Activated CD8-positive, alpha-beta memory T cell treated with anti-CD3 and anti-CD28 coated beads, Interleukin-2, amount 10 ng/mL, durations not matched to agents 7 days and 5 days (primary cell): ENCODE measurements at places on chromosomes 12 and 14. TPM values are rescaled to one million over a fixed set of nuclear protein-coding genes. Genes with fewer than 3 reads are reported as not detected.

DNA sequence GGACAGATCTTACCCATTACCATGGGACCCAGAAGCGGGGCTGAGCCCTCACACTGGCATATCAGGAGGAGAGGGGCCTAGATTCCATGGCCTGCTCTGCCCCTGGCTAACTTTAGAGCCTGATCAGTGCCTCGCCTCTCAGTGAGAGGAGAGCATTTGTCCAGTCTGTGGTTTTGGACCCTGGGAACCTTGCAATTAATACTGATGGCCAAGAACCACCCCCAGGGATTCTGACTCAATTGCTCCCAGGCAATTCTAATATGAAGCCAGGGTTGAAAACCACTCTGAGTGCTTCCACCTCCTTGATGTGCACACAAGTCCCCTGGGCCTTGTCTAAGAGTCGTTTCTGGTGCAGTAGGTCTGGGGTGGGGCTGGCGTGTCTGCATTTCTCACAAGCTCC is 67.7 kb downstream of the CALM1 start:
- H3K36me3 ChIP-seq: no peaks in the 10 kb centered on the region
- H3K4me1 ChIP-seq: no peaks in the 10 kb centered on the region
- peaks cover 15% of the 10 kb centered on the region for H3K27me3 ChIP-seq
- no peak overlapping the region for H3K27ac ChIP-seq

GRCh38 chr14:34956931-34957330 is 25.9 kb upstream of the SRP54 start:
- peaks cover 34% of the 10 kb centered on the region for H3K36me3 ChIP-seq
- H3K4me1 ChIP-seq: no peaks in the 10 kb centered on the region

DNA sequence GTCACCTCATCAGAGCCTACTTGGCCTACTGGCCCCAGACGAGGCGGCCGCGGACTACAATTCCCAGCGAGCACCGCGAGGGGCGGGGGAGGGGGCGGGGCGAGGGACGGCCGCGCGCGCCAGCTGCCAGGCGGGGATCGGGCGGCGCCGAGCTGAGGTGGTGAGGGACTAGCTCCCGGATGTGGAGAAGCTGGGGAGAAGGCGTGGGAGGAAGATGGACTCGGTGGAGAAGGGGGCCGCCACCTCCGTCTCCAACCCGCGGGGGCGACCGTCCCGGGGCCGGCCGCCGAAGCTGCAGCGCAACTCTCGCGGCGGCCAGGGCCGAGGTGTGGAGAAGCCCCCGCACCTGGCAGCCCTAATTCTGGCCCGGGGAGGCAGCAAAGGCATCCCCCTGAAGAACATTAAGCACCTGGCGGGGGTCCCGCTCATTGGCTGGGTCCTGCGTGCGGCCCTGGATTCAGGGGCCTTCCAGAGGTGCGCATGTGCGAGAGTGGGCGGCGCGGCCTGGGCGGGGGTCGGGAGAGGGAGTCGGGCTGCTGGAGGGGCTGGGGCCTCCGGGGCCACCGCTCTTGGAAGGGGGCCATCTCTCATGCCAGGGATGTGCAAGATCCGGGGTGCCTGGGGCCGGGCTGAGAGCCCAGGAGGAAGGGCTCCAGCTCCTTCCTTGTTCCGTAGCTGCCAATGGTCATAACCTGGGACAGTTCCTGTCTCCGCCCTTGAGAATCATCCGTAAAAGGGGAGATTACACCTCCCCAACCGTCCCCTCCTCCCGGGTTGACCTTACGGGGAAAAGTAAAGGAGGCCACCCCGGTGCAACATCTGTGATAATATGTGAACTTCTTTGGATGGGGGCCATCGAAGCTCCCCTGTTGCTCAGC is at the start of gene CMAS:
CMAS (plus strand) TSS at position 129 of the 878 bp plus-strand sequence; CDS start at position 215, 86 bp downstream.
- no peaks in the 10 kb centered on the region for H3K27me3 ChIP-seq
- peak within 1 kb of the TSS; percentile 95 for H3K4me3 ChIP-seq
- peaks cover 22% of the 10 kb centered on the region for H3K36me3 ChIP-seq
- peaks cover 34% of the 10 kb centered on the region for H3K4me1 ChIP-seq
- peak; percentile 85 for DNase-seq

The ERBB3 gene
- 1.8 TPM for total RNA-seq

GRCh38 chr12:53098354-53098981 is 1.0 kb downstream of the IGFBP6 start:
- H3K27ac ChIP-seq: peak overlapping the region; percentile 80
- peak overlapping the region; percentile 72 for H3K4me3 ChIP-seq
- H3K36me3 ChIP-seq: no peaks in the 10 kb centered on the region
- peaks cover 4% of the 10 kb centered on the region for H3K27me3 ChIP-seq
- peaks cover 56% of the 10 kb centered on the region for H3K4me1 ChIP-seq

The CLEC1B gene
- not detected for total RNA-seq

DNA sequence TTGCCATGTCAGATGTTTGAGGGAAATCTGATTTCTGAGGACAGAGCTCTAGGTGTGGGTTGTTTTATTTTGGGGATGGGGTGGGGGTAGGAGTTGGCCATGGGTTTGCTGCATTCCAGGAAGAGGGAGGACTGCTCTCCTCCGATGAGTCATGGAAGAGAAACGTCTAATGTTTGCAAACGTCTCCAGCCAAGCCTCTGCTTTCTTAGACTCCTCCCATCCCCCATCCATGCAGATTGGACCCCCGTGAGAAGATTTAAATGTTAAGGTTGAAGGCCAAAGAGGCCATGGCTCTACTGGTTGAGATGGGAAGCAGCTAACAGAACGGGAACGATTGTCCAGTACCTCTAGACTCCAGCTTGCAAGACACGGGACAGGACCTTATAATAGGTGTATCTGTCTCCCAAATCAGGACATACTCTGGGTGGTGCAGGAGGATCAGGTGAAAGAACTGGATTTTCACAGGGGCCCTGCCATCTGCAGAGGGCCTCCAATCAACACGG is 11.4 kb upstream of the ATP2A2 start:
- H3K4me3 ChIP-seq: no peak overlapping the region
- H3K4me1 ChIP-seq: no peaks in the 10 kb centered on the region
- no peaks in the 10 kb centered on the region for H3K36me3 ChIP-seq
- no peak overlapping the region for H3K27ac ChIP-seq

The PPM1H gene
- total RNA-seq: 0.32 TPM

- H3K36me3 ChIP-seq: peaks cover 29% of the 10 kb centered on the region
- peaks cover 54% of the 10 kb centered on the region for H3K4me1 ChIP-seq
- no peak for DNase-seq
Measured at GRCh38 chr12:112130441-112130998, 5.2 kb downstream of the TRAFD1 start.

The C1QL4 gene
- not detected for total RNA-seq

- peaks cover 18% of the 10 kb centered on the region for H3K36me3 ChIP-seq
- H3K4me3 ChIP-seq: no peak overlapping the region
- H3K27me3 ChIP-seq: no peaks in the 10 kb centered on the region
- H3K27ac ChIP-seq: no peak overlapping the region
Measured at GRCh38 chr12:110684312-110684836, 4.5 kb downstream of the HVCN1 start.

GRCh38 chr12:26646571-26646970 is 186.4 kb downstream of the ITPR2 start:
- no peak for DNase-seq
- peaks cover 5% of the 10 kb centered on the region for H3K36me3 ChIP-seq
- no peak overlapping the region for H3K27ac ChIP-seq
- H3K4me1 ChIP-seq: no peaks in the 10 kb centered on the region
- H3K27me3 ChIP-seq: no peaks in the 10 kb centered on the region

DNA sequence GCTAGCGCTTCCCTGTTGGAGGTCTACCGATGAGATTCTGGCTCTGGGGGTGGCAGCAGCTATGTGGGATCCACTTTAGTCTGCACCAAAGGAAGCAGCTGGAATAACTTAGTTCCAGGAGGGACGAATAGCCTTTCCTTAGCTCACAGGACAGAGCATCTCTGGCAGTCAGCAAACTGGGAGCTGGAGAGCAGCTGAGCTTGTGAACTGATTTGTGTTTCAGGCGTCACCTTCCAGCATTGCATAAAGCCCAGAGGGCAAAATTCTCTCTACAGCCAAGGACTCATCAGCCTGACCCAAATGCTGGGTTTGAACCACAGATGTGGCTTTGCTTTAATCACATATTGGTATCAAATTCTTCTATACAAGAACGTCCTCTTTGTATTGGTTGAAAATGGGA is 81.9 kb upstream of the PELI2 start:
- no peak overlapping the region for H3K27ac ChIP-seq
- no peaks in the 10 kb centered on the region for H3K36me3 ChIP-seq
- DNase-seq: no peak
- no peaks in the 10 kb centered on the region for H3K4me1 ChIP-seq

The BAZ2A gene
- 110 TPM for total RNA-seq
